ENCODE measurements at places on chromosomes 16 and 17.

DNA sequence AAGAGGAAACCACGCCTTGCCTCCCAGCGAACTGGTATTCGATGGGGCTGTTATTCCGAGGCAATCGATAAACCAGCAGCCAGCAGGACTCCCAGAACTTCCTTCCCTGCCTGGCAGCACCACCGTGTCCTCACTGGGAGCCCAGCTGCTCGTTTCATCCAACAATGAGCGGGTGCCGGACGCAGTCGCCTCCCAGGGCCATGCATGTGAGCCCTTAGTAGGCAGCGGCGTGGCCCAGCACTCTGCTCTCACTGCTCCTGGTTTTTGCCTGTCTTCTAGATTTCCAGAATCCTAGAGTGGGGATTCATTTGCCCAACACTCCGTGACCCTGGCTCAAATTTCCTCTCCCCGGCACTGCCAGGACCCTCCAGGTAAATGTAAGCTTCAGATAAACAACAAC is 29.1 kb upstream of the RASD1 start:
- no peak for DNase-seq

GRCh38 chr17:44636562-44636961 is 19.7 kb upstream of the MEIOC start:
- no peak for DNase-seq

GRCh38 chr16:89458551-89458950 is 31.8 kb downstream of the ANKRD11 start:
- DNase-seq = no peak

- DNase-seq = no peak
Observed at GRCh38 chr17:2837147-2837561, 40.9 kb downstream of the RAP1GAP2 start.

- DNase-seq = no peak
Observed at GRCh38 chr17:67183531-67183930, 61.5 kb downstream of the HELZ start.

DNA sequence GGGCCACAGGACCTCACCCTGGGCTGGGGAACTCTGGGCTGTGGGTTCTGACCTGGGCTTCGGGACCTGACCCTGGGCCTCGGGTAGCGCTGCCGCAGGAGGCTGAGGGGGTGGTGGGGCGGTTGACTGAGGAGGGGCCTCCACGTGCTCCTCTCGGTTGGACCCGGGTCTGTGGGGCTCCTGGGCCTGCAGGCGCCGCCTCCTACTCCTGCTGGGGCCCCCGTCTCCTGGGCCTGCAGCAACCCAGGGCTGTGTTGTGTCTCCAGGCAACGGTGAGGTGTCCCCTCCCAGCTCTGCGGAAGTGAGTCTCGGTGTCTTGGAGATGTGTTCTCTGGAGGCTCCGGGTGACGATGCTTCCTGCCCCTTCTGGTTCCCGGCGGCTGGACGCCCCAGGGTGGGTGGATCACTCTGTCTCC is 41.5 kb upstream of the GNG13 start:
- DNase-seq = no peak

DNA sequence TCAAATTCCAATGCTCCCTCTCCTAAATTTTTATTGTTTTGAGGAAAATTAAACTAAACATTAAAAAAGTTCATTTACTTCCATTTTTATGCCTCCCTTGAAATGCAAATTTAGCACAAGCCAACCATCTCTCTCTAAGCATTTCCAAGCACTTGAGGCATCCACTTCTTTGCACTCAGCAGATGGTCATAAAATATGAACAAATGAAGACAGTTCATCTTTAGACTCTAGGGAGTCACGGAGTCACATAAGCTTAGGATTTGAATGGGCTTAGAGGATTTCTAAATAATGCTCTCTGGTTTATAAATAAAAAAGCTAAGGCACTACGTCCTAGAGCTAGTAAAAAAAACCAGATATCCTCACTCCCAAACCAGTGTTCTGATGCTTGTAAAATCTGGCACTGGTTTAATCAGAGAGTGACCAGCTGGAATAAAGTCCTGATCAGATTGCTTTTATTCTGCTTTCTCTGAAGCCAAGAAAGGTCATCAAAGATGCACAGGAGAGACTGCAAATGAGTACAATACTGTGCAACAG is 204.2 kb downstream of the CA10 start:
- no peak for DNase-seq

GRCh38 chr16:67155295-67156142 is 4.2 kb downstream of the TRADD start:
- DNase-seq = no peak

GRCh38 chr16:8958344-8959167 is 5.2 kb downstream of the USP7 start:
- DNase-seq = no peak

- DNase-seq = no peak
Observed at GRCh38 chr16:3112881-3113574, 642 bp downstream of the ZNF205 start.

- no peak for DNase-seq
Observed at GRCh38 chr16:57837305-57838125, 35.2 kb upstream of the KIFC3 start.

GRCh38 chr17:14594690-14595089 is 293.8 kb downstream of the HS3ST3B1 start:
- no peak for DNase-seq

GRCh38 chr17:79942011-79942405 is 93.7 kb downstream of the TBC1D16 start:
- no peak for DNase-seq

Data from cerebellar nuclear complex (tissue), 1 donor.